ENCODE measurements at places on chromosomes 7 and 10.

GRCh38 chr10:31557854-31558253 is 238.8 kb downstream of the ZEB1 start:
- no peak for DNase-seq

DNA sequence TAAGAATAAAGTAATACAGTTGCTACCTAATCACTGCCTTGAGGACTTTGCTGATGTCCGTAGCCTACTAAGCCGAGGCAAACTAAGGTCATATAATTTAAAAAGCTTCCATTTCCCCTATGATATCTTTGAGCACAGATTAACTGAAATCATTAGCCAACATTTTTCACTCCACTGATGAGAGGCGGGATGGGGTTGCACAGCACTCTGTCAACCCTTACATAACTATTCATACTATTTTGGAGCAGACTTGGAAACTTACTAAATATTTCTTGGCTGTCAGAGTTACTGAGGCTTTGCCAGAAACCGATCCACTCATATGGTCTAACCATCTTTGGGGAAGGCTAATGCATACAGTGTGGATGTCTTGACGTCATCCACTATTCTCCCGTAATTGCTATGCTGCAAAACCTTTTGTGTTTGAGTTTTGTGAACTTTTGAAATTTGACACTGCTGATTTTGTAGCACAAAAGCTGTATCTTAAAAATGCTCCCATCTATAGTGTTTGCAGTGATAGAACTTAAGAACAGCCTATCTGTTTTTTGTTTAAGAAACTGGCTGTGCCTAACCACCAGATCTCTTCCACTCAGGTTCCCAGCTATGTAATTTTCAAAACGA is 248.7 kb downstream of the TSPAN12 start:
- DNase-seq, result no peak

- DNase-seq, result no peak
Observed at GRCh38 chr7:4621396-4621795, 60.7 kb upstream of the FOXK1 start.

DNA sequence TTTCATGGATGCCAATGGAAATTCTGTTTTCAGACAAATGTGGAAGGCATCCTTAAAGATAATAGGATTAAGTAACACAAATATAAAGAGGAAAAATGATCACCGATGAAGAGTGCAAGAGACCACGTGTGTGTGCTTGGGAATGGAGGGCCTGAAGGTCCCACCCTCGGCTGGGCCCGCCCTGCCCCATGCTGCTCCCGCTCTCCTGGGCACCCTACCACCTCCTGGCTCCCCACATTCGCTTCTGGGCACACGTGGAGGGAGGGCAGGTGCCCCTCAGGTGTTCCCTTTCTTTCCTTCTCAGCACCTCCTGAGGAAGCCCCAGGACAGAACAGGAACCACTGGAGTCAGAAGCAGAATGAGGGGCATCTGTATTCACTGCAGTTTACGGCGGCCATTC is 367.6 kb downstream of the DNAJB6 start:
- no peak for DNase-seq
